Stimulated activated CD8-positive, alpha-beta memory T cell treated with anti-CD3 and anti-CD28 coated beads, Interleukin-7, amount 100 ng/mL, for 1 hour (primary cell): ENCODE measurements at places on chromosomes 4 and X.

DNA sequence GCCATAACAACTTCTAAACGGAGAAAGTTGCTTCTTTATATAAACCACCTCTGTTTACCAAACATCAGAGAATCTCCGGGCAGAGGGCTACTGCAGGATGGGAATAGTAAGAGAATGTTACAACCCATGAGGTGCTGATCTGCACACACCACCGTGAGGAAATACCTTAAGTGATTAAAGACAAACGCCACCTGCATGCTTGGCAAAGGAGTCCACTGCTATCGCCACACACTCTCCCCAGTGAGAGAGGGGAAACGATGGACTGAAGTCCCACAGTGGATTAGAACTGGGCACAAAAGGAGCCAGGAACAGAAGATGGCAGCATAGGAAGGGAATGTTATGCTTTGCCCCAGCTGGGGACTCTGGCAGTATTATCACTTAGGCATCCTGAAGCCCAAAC is 15.6 kb downstream of the MAML3 start:
- DNase-seq, result no peak

GRCh38 chr4:38396845-38397547 is 267.0 kb upstream of the KLF3 start:
- no peak for DNase-seq

GRCh38 chr4:124067046-124067445 is 645.5 kb downstream of the ANKRD50 start:
- no peak for DNase-seq

DNA sequence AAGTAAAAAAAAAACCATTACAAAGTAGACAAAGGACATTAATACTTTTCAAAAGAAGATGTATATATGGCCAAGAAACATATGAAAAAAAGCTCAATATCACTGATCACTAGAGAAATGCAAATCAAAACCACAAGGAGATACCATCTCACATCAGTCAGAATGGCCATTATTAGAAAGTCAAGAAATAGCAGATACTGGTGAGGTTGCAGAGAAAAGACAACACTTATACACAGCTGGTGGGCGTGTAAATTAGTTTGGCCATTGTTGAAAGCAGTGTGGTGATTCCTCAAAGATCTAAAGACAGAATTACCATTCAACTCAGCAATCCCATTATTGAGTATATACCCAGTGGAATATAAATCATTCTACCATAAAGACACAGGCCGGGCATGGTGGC is 39.3 kb downstream of the TASL start:
- no peak for DNase-seq

DNA sequence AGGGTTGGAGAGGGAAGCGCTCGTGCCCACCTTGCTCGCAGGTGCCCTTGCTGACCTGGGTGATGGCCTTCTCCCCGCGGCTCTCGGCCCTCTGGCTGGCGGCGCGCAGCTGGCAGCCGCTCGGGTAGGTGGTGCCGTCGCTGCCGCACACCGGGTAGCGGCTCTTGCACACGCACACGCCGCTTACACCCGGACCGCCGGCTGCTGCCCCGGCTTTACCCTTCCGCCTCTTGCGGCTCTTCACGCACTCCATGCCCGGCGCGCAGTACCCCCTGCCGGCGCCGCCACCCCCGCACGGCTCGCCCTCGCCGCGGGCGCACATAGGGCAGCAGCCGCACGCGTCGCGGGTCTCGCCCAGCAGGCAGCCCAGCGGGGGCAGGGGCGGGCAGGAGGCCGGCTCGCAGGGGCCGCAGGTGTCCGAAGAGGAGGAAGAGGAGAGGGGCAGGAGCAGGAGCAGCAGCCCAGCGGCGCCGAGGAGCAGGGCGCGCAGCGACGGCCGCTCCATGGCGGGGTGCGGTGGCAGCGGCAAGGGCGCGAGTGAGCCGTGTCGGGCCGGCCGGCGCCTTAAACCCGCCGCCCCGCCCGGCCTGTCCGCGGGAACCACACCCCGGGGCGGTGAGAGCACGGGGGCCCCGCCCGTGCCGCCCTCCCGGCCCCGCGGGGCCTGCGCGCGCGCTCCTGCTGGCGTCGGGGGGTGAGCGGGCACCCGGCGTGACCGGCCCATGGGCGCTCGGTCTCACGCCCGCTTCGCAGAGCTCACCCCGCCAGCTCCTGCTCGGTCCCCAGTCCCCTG is at the start of gene IGFBP7:
Gene IGFBP7, minus strand, starts transcription at position 539 of the 793 bp plus-strand sequence. Its CDS starts 34 bp downstream, at position 505.
- DNase-seq, result no peak

DNA sequence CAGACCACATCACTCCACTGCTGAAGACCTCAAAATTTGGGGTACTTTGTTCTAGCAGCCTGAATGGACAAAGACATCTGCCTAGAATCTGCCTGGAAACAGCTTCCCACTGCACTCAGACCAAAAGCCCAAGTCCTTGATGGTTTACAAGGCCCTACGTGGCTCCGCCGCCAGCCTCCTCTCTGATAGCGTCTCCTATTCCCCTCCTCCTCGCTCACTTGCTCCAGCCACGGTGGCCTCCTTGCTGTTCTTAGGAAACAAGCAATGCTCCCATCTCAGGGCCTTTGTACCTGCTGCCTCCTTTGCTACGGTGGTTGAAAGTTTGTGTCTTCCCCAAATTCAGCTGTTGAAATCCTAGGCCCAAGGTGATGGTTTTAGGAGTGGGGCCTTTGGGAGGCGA is 34.7 kb upstream of the SORCS2 start:
- DNase-seq, result no peak

DNA sequence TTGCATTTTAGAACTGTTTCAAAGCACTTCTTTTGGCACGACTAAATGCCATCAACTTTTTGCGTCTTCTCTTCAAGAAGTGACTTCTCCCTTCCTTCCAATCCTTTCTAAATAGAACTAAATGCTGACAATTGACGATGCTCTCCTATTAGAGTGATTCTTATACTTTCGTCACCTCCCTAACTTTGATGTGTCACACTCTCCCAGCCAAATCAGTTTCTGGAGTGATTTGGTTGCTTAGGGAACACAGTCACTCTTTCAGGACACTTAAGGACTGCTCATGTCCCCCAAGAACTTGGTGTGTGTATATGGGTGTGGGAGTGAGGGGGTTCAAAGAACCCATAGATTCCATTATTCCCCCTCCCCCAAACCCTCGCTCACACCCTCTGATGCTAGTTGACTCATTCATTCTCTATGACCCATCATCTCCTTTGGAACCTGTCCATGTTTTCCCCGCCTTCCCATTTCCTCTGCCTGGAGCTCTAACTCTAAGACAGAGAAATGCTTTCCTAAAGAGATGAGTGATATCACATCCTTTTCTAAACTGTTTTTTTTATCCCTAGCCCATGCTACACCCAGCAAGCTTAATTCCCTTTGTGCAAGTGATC is 26.8 kb upstream of the AREG start:
- DNase-seq, result no peak

DNA sequence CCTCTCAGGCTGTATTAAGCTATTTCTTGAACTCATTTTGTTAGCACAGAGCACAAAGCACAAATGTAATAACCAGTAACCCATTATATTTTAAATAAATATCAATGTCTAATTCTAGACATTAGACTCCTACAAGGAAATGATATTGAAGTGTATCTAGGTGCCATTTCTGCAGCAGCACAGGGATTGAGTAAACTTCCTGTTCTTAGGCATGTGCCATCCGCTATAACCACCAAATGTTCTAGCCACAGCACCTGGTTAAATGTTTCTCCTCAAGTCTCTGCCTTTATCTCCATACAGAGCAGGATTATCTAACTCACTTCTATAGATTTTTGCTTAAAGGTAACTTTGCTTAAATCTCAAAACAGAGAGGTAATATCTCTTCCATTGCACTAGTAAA is 51.4 kb downstream of the SGMS2 start:
- DNase-seq, result no peak

DNA sequence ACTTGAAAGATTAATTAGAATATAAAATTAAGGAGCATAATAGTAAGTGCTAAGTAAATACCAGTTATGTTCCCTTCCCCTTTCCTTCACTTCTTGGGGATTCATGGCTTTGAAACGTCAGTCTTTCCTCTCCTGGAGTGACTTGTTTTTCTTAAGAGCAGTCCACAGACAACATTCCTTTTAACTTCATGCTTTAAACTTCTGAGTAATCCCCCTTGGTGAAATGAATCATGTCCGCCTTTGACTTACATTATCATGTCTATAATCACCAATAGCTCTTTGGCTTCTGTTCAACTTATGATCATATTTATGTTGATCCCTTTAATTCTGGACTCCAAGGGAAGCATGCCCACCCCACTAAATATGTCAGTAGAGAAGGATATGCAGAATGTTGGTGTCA is 1012.1 kb upstream of the SLIT2 start:
- DNase-seq, result no peak

GRCh38 chr4:174358410-174358809 is 74.7 kb downstream of the CEP44 start:
- DNase-seq, result no peak

- DNase-seq, result no peak
These were observed 24.9 kb upstream of the CXXC4 start for GRCh38 chr4:104519588-104519987.

DNA sequence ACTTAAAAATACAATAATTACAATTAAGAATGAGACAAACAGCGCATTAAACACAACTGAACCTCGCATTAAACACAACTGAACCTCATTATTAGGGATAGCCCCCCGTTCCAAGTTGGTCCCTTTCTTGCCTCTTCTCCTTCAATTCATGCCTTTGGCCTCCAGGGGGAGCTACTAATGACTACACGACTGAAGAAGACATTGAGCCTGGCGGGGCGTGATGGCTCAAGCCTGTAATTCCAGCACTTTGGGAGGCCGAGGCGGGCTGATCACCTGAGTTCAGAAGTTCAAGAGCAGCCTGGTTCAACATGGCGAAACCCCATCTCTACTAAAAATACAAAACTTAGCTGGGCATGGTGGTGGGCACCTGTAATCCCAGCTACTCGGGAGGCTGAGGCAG is 56.4 kb upstream of the NWD2 start:
- DNase-seq, result no peak

GRCh38 chrX:50000937-50001542 is 78.6 kb downstream of the CLCN5 start:
- DNase-seq, result no peak

- DNase-seq, result no peak
These were observed 35.9 kb upstream of the PAPSS1 start for GRCh38 chr4:107755841-107756356.

DNA sequence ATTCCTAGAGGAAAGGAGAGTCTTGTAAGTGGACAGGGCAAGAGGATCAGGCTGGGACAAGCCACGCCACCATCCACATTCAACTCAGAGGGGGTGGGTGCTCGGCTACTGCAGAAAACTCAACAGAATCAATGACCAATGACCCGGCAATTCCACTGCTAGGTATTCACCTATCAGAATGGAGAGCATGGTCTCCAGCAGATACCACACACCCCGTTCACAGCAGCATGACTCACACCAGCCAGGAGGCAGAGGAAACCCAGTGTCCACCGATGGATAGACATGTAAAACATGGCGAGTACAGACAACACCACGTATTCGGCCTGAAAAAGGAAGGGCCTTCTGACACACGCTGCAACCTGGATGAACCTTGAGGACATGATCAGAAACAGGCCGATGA is 175.9 kb downstream of the AFAP1 start:
- no peak for DNase-seq

- no peak for DNase-seq
These were observed 78.1 kb upstream of the PLAC8 start for GRCh38 chr4:83192634-83193033.

GRCh38 chr4:165668694-165669093 is 204.3 kb upstream of the TLL1 start:
- no peak for DNase-seq

DNA sequence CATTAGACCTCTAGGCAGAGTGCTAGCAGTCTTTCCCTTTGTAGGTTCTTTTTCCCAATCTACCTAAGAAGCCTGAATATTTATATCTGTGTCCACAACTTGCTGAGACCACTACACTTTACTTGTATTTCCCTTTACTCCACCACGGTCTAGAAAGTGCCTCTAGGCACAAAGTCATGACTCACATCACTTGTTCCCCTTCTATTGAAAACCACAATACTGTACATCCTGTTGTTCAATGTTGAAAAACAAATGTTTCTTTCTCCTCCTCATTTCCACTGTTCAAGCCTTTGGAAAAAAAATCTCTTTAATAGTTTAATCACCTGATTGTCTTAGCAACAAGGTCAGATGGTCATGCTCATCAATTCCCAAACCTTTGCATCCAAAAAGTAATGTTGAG is 326.7 kb downstream of the GUCY2F start:
- DNase-seq, result no peak

- DNase-seq, result no peak
These were observed 408 bp downstream of the TET2 start for GRCh38 chr4:105147016-105147552.

GRCh38 chr4:154435895-154436294 is 55.7 kb downstream of the DCHS2 start:
- no peak for DNase-seq

DNA sequence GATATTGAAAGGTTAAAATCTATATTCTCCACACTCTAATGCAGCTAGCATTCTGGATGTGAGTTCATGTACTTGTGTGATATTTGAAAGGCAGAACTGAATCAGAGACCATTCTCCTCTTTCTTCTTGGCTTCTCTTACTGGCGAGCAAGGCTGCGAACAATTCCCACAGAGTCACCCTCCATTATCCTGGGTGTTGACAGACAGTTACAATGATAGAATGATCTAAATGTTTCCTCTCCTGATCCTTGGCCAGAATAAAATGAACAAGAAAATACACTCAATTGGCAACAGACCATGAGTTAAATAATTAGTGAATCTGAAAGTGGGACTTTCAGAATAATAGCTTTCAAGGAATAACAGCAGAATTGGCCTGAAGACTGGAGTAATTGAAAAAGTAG is 342.8 kb downstream of the RAPGEF2 start:
- DNase-seq, result no peak

DNA sequence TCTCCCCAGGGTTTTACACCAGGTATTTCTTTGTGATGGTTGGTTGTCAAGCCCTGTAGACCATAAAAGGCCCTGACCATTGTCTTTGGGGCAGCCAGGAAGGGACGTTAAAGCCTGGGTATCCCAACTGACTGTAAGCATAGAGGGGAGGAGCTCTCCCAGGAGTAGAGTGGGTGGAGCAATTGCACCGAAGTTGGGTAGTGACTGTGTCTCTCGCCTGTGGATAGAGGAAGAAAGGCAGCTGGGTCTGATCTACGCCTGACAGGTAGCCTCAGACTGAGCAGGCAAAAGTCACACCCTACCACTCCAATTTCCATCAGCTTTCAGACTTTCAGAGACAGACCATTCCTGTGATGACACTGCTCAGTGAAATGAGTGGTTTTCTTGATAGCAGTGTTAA is 123.3 kb downstream of the KLHL8 start:
- DNase-seq, result no peak

DNA sequence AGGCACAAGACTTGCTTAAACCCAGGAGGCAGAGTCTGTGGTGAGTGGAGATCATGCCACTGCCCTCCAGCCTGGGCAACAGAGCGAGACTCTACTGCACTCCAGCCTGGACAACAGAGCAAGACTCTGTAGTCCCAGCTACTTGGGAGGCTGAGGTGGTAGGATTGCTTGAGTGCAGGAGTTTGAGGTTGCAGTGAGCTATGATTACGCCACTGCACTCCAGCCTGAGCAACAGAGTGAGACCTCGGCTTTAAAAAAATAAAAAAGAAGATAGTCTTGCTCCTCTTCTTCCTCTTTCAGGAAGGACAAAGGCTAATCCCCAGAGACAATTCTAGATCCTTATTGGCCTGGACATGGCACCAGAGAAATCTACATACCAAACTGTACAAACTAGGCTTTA is 5.7 kb upstream of the PPEF2 start:
- DNase-seq, result no peak

- no peak for DNase-seq
These were observed 1588.4 kb downstream of the STIM2 start for GRCh38 chr4:28449085-28449484.

GRCh38 chr4:185920691-185921260 is 108.8 kb upstream of the SORBS2 start:
- DNase-seq, result no peak
